ENCODE measurements at places on chromosomes 4 and X.

DNA sequence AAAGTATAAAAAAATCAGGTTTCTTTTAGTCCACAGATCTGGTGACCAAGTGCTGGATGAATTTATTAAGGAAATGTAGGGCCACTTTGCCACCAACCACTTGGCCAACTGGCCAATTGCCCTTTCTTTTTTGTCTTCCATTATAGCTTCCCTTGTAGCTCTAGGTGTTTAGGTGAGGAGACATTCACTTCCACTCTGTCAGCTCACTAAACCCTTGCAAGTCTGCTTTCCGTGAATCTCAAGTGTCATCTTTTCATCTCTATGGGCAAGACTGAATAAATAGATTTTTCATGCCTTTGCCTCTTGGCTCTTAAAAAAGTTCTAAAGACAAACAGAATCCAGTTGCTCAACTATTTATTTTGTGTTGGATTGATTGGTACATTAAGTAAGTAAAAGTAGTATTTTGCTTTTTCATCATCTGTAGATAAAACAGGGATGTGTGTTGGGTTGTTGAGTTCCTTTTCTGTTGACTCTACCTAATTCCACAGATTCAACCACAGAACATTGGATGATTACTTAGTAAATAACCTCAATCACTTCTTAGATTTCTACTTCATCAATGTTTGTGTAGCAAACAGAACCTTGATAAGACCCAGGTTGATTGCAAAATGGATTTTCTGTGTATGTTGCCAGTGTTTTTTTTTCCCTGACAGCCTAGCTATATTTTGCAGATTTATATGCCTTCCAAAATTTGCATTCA lies 68.1 kb upstream of the GRXCR1 start:
- DNase-seq = no peak

- no peak for DNase-seq
These were observed 145.1 kb downstream of the APBB2 start for GRCh38 chr4:41069257-41069656.

GRCh38 chr4:88606832-88607231 lies 14.6 kb downstream of the HERC3 start:
- no peak for DNase-seq

DNA sequence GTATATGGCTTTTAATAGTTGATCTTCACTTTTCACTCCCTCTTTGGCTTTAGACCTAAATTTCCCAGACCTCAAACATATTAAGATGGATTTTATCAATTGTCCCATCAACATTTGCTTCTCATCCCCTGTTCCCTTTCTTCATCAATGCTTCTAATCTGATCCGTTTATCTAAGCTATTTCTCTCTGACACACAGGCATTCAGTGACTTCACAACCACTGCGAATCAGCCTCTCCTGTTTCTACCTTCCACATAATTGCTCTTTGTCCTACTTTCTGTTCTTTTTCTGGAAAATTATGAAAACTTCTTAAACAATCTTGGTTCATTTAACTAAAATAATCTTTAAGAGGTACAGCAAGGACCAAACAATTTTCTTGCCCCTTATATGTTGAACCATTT lies 115.2 kb downstream of the GLRA3 start:
- DNase-seq = no peak

DNA sequence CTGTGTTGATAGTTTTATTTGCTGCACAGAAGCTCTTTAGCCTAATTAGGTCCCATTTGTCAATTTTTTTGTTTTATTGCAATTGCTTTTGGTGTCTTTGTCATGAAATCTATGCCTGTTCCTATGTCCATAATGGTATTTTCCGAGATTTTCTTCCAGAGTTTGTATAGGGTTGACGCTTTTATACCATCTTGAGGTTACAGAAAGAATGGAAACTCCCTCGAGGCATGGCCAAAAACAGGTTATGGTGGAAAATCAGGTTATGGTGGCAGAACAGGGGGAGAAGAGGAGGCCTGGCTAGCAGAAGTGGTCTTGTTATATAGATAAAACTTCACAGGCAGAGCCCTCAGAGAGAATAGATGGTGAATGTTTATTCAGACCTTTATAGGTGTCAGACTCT lies 21.6 kb downstream of the OPHN1 start:
- DNase-seq = no peak

- DNase-seq = peak; percentile 76
These were observed at the start of gene ZNF630 for GRCh38 chrX:48071064-48071985. TSS of gene ZNF630 (minus strand) at chrX:48071640. CDS start at chrX:48066886, 4,754 bp downstream.

- DNase-seq = no peak
These were observed 1.1 kb downstream of the STBD1 start for GRCh38 chr4:76307660-76308014.

GRCh38 chr4:154720123-154720522 lies 23.7 kb upstream of the LRAT start:
- no peak for DNase-seq

- no peak for DNase-seq
These were observed 4.7 kb downstream of the PYURF start for GRCh38 chr4:88518911-88519310.

DNA sequence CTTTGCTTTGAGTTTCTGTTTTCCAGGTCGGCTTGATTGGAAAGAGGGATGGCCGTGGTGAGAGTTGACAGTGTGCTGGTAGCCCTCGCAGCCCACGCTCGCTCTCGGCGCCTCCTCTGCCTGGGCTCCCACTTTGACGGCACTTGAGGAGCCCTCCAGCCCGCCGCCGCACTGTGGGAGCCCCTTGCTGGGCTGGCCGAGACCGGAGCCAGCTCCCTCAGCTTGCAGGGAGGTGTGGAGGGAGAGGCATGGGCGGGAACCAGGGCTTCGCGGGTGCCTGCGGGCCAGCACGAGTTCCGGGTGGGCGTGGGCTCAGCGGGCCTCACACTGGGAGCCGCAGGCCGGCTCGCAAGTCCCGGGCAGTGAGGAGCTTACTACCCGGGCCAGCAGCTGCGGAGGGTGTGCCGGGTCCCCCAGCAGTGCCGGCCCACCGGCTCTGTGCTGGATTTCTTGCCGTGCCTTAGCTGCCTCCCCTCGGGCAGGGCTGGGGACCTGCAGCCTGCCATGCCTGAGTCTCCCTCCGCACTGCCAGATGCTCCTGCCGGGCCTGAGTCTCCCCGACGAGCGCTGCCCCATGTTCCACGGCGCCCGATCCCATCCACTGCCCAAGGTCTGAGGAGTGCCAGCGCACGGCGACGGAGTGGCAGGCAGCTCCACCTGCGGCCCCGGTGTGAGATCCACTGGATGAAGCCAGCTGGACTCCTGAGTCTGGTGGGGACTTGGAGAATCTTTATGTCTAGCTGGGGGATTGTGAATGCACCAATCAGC lies 166.4 kb upstream of the FAT1 start:
- no peak for DNase-seq

- no peak for DNase-seq
These were observed 43.3 kb downstream of the NYX start for GRCh38 chrX:41490446-41490845.

DNA sequence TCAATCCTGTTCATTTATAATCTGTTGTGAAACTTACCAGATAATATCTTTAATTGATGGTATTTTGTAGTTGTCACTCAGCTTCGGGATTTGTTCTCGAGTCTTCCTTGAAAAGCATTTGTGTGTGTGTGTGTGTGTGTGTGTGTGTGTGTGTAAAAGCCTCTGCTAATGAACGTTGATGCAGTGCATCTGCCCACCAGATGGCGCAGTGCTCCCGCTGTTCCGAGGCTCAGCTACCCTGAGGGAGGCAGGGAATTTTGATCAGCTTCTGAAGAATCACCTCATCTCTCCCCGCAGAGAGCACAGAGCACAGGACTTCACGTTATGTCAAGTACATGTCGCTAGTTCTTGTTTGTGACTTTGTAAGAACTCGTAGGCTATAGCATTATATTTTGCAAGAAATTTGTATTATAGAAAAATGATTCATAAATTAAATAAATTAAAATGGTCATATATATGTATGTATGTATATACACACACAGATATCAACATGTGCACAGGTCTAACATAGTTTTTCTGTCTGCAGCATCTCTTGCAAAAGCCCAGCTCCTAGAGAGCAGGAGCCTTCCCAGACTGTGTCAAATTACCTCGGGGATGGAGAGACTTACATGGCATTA lies 316.7 kb upstream of the IGFBP7 start:
- DNase-seq = peak; percentile 61

- peak; percentile 8 for DNase-seq
These were observed 495.4 kb downstream of the PACRGL start for GRCh38 chr4:21195682-21196081.

- no peak for DNase-seq
These were observed 77.4 kb upstream of the PUDP start for GRCh38 chrX:7225338-7225737.

GRCh38 chr4:158255727-158256324 lies 45.5 kb downstream of the TMEM144 start:
- peak; percentile 42 for DNase-seq

- DNase-seq = no peak
These were observed 468 bp upstream of the MAGEA4 start for GRCh38 chrX:151912221-151912620.

DNA sequence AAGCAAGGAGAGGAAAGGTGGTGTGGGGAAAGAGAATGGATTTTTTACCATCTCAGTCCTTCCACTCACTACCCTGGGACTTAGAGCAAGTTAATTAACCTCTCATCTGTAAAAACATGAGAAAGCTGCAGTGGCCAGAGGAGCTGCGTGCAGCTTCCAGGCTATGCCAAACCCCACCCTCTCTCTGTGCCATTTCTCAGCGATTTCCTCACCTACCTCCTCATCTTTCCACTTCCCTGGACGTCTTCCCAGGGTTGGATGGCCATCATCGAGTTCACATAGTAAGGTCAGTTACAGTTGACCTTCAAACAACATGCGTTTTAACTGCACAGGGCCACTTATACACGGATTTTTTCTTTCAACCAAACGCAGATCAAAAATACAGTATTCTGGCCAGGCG lies 64.3 kb downstream of the SMIM20 start:
- no peak for DNase-seq

- peak; percentile 52 for DNase-seq
These were observed 205.4 kb downstream of the DCLK2 start for GRCh38 chr4:150283689-150284088.

DNA sequence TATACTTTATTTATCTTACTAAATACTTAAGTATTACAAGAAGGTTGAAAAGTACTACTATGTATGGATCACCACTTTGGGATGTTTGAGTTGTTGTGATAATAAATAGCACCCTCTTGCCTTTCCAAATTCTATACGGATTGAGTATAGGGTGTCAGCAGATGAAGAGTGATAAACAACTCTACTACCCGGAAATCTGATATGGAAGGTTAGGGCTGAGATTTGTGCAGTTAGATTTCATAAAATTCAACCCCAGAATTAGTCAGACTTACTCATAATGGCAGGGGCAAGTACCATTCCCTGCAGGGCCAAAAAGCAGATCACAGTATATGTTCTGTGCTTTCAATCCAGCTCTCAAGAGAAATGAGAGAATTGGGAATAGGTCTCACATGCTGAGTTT lies 1008.9 kb upstream of the PCDH7 start:
- no peak for DNase-seq

- no peak for DNase-seq
These were observed 116.0 kb downstream of the COX7B2 start for GRCh38 chr4:46793036-46793435.

- DNase-seq = peak; percentile 60
These were observed 8.2 kb upstream of the IQCM start for GRCh38 chr4:149823769-149824221.

DNA sequence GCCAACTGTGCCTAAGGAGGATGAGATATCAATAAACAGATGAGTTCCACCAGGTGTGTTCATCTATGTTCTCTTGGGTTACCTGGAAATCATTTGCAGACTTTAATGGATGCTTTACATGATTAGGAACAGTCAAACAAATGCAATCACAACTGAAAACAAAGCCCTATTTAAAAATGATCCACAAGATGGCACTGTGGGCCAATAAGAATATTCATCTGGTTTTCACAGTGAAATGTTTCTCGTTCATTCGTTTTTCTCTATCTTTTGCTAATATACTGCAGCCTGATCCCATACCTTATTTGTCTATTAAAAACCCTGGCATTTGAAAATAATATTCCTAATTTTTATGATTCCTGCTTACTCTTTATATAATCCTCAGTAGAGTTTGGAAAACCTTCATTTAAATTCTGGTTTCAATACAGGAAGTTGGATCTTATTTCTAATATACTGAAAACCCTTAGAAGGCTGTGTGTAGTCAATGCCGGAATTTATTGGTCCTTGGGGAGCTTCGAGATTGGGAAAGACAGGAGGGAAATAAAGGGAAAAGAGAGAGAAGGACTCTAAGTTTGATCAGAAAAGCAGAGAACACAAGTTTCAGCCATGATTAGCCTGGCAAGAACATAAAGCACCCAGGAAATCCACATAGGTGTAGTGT lies 63.8 kb upstream of the TAPT1 start:
- DNase-seq = peak; percentile 34

GRCh38 chrX:50827996-50828395 lies 14.0 kb upstream of the SHROOM4 start:
- peak; percentile 20 for DNase-seq

- peak; percentile 22 for DNase-seq
These were observed 35.0 kb upstream of the GK start for GRCh38 chrX:30618160-30618765.

- DNase-seq = no peak
These were observed 99.6 kb downstream of the CFAP47 start for GRCh38 chrX:36019125-36019524.

DNA sequence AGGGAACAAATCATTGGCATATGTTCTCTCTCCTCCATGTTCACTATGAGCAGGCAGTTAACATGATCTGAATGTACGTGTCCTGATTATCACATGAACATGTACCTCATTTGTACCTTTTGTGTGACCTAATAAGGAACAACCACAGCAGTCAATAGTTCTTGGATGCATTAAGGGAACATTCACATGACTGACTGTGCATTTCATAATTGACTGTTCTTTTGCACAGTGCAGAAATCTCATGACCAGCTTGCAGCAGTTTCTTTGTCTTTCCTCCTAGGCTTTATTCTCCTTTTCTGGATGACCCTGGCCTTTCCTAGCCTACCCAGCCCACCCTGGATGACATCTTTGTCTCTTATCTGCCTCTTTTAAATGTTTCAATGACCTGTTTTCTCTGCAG lies 56.6 kb upstream of the TEX13A start:
- DNase-seq = no peak

DNA sequence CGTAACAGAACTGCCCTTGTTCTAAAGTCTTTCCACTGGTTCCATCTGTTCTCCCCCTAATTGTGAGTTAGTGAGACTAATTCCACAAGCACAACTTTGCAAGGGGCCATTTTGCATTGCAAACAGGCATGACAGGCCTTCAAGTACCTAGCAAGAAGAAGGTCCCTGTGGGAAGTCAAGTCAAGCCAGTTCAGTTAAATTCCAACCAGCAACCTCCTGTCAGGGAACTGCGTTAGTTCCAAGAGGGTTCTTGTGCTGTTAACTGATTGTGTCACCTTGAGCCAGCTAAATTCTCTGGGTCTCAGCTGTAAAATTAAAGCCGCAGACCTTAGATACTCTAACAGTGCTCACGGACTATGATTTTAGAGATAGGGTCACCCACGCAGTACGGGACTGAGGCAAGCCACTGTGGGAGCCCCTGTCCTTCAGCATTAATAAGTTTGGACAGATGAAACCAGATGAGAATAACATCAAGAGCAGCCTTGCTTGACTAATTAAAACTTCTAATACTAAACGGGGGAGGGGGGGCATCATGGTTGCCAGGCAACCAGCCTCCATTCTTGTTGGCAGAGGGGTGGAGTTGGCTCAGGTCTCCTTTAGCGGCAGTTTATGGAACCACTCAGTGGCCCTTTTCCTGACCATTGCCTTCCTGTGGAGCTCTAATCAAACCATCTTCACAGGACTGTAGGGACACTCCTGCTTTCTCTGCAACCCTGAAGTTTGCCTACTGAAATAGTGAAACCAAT lies 24.1 kb upstream of the TMEM150C start:
- DNase-seq = no peak

- no peak for DNase-seq
These were observed 42.4 kb downstream of the SLC7A11 start for GRCh38 chr4:138199568-138200235.

Data from H4 (cell line).